NCI-H187 treated with DMSO at 0.1 percent for 48 hours (cell line): ENCODE measurements at places on chromosomes 6 and 20.

DNA sequence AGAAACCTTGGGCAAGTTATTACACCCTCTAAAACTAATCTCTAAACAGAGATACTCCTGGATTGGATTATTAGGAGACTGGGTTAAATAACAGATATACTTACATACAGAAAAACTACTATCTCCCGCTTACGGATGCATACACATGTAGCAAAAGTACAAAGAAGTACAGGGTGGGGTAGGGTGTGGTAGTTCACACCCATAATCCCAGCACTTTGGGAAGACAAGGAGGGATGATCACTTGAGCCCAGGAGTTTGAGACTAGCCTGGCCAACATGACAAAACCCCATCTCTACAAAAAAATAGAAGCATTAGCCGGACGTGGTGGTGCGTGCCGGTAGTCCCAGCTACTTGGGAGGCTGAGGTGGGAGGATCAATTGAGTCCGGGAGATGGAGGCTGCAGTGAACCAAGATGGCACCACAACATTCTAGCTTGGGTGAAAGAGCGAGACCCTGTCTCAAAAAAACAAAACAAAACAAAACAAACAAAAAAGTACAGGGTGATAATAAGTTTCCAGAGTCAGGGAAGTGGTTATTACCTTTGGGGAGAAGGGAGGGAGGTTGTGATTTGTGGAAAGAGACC lies 8.1 kb downstream of the PIM1 start:
- no peak for DNase-seq

DNA sequence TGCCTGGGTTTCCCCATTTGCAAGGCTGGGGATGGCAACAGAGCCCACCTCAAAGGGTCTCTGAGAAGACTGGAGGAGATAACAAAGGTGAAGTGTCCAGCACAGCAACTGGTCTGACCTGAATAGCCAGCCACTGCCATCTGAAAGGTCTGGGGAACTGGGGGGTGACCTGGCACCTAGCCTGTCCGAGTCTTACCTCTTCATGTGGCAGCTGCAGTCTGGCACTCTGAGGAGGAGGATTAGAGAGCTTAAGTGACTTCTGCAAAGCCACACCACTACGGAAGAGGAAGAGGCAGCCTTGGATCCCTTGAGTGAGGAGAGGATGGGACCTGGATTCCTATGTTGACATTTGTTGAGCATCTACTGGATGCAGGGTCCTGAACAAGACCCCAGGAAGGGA lies 22.2 kb downstream of the C20orf203 start:
- DNase-seq = no peak

- no peak for DNase-seq
Measured at GRCh38 chr6:23280437-23280836, 711.1 kb downstream of the HDGFL1 start.

DNA sequence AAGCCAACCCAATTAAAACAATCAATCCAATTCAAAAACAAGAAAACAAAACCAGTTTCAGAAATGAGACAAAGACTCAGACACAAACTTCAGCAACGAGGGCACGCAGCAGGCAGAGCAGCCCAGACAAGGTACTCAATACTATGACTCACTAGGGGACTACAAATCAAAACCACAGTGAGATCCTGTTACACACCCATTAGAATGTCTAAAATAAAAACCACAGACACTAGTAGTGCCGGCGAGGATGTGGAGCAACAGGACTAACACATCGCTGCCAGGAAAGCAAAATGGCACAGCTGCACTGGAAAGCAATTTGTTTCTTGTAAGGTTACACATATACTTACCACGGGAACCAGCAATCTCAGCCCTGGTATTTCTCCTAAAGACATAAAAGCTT lies 28.4 kb upstream of the MAS1L start:
- no peak for DNase-seq

DNA sequence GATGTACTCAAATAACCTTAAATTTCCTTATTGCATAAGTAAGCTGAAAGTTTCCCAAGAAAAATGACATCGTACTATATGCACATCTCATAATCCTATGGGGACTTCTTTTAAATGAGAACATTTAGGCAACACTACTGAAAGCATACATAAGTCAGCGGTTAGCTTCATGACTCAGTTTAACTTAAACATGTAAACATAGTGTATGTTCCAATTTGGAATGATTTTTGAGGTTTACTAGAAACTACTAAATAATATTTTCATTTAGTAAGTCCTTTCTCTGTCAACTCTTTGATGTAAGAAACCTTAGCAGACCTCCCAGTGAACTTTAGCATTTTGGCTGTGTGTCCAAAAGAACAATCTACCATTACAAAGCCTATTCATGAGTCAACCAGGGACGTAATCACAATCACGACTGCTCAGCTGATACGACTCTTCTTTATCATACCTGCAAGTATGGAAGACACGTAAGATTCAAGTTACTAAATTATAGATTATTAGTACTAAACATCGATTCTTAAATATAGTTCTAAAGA lies 19.3 kb downstream of the HIVEP2 start:
- no peak for DNase-seq

GRCh38 chr6:144580771-144581170 lies 295.6 kb downstream of the UTRN start:
- no peak for DNase-seq

- DNase-seq = no peak
Measured at GRCh38 chr6:3715285-3715684, 36.2 kb downstream of the PXDC1 start.

DNA sequence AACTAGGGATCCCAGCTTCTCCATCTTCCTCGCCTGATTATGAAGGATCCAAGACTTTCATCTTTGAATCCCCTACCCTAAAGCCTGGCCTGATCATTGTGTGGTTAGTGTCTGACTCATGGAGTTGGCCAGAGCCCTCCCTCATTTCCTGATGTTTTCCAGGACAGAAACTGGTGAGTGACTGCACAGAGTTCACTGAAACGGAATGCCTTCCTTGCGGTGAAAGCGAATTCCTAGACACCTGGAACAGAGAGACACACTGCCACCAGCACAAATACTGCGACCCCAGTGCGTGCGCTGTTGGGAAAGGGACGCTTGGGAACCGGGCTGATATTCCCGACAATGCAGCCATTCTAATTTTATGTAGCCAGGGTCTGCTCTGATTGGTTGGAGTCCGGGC lies 4.0 kb downstream of the CD40 start:
- DNase-seq = no peak

GRCh38 chr20:61810066-61810737 lies 255.5 kb downstream of the TAF4 start:
- no peak for DNase-seq

GRCh38 chr6:113147544-113147943 lies 709.6 kb upstream of the MARCKS start:
- DNase-seq = no peak

GRCh38 chr6:21587961-21588480 lies 5.5 kb upstream of the SOX4 start:
- DNase-seq = no peak

DNA sequence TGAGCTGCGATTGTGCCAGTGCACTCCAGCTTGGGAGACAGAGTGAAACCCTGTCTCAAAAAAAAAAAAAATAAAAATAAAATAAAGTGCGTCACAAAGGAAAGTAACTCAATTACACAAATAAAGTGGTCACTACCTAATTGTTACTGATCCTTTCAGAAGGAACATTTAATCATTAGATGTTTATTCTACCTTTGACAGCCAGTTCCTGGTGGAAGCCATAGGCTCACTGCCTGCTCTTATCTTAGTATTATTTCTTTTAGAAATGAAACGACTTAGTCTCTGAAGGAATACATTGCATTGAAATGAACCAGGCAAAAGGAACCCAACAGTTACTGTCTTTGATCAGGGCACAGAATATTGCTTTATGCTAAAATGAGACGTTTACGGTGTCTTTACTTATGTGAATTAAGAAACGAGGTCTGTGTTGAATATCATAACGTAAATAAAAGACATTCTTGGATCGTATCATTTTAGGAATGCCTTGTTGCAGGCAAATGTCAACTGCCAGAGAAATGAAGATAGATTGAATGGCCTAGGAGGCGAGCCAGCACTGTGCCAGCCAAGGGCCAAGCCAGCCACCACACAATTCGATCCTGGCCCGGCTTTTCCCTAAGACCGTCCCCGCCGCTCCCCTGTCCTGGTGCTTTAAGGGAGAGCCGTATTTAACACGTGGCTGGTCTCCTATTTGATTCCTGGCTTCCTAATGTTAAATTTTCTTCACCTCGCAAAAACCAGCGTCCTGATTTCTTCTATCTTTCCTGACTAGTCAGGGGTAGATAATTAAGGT lies 136.7 kb upstream of the GMDS start:
- no peak for DNase-seq

- DNase-seq = no peak
Measured at GRCh38 chr6:36774331-36774730, 64.9 kb downstream of the CPNE5 start.

- no peak for DNase-seq
Measured at GRCh38 chr20:37223053-37223452, 38.6 kb downstream of the GHRH start.

GRCh38 chr6:16318538-16318937 lies 80.2 kb downstream of the GMPR start:
- no peak for DNase-seq

- DNase-seq = no peak
Measured at GRCh38 chr6:155384321-155384952, 70.2 kb upstream of the TFB1M start.

GRCh38 chr20:13936781-13937576 lies 53.4 kb downstream of the SEL1L2 start:
- no peak for DNase-seq

DNA sequence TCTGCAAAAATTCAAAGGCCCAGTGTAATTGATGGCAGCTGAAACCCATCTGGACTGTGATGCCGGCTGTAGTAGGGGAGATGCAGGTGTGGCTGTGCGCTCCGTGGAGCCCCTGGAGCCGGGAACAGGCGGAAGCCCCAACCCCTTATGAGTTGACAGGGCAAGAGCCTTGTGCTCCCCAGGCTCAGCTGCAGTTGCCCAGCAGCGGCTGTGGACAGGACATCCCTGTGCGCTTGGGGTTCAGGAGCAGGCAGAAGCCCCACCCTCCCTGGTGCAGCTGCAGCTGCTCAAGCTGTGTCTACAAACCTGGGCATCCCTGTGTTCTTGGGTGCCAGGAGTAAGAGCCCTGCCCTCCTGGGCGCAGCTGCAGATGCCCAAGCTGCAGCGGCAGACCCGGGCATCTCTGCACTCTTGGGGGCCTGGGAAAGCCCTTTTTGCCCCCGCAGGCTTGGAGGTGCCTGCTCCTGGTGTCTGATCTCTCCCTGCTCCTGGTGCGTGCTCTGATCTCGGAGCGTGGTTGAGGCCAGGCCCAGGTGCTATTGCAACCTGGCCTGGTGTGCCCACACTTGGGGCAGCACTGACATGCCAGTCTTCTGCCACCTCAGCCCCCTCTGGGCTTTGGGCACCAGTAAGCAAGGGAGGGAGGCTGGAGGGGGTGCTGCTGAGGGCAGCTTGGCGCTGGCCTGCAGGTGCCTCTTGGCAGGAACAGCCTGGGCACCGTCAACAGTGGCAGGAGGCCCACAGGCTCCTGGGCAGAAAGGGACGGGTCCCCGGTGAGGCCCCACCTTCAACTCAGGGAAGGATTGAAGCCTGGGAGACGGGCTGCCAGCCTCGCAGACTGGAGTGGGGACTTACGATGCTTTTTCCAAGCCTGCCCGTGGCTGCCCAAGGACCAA lies 30.3 kb downstream of the OR2J2 start:
- no peak for DNase-seq

GRCh38 chr20:50346374-50347283 lies 156.0 kb downstream of the CEBPB start:
- DNase-seq = no peak

DNA sequence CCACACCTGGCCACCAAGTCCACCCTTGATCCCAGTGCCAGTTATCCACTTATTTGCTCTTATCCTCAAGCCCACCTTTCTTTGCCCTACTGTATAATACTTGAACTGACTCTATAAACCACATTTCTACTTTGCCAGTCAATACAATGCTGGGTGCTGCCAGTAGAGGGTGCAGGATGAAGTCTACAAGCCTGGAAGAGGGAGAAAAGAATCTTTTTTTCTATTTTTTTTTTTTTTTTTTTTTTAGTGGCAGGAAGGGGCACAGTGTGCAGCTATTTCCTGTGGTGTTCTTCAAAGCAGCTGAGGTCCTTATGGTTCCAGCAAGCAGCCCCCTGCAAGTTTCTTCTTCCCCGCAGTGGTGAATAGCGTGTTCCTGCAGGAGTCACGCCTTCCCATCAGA lies 22.2 kb upstream of the GABRR1 start:
- DNase-seq = no peak

DNA sequence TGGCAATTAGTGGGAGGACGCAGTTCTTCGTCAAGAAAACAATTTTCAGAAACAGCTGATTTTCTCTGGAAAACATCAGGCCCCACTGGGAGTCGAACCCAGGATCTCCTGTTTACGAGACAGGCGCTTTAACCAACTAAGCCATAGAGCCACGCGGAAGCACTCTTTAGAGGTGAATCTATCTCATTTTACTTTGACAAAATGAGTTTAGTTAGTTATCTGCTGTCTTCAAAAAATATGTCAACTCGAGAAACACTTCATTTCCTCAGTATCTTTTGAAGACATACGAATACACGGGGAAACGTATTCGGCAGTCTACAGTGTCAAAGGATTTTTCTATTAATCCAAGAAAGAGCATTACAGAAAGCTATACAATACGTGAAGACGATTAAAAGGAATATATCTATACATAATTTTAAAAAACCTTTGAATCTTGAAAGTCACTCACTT lies 26.7 kb downstream of the GPX6 start:
- DNase-seq = no peak

- DNase-seq = no peak
Measured at GRCh38 chr6:4372866-4373265, 237.5 kb upstream of the ECI2 start.

DNA sequence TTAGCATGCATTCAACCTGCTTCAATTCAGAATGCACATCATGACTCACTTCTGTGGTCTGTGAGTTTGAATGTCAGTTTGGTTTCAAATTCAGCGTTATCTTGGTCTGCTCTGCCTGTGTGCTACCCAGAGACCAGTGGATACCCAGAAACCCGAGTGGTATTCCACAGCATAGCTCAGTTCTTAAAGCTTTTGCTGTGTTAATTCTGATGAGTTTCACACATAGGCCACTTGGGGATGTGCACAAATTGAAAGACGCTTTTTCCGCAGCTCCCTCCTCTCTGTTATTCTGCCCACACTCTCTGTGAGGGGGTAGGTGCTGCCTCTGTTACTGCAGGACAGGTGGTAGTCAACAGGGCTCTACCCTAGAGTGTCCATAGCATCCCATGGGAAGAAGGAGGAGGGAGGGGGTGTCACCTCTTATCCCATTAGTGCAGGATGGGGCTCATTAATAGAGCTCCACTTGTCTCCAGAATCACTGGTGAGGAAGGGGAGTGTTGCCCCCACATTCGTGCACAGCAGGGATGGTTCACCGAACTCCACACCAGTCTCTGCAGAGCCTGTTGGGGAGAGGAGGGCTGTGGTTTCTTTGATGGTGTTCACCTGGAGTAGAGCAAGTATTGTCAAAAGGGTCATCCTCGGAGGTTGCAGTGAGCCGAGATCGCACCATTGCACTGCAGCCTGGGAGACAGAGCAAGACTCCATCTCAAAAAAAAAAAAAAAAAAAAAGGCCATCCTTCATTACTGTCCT lies 29.2 kb upstream of the SDCBP2 start:
- DNase-seq = no peak

DNA sequence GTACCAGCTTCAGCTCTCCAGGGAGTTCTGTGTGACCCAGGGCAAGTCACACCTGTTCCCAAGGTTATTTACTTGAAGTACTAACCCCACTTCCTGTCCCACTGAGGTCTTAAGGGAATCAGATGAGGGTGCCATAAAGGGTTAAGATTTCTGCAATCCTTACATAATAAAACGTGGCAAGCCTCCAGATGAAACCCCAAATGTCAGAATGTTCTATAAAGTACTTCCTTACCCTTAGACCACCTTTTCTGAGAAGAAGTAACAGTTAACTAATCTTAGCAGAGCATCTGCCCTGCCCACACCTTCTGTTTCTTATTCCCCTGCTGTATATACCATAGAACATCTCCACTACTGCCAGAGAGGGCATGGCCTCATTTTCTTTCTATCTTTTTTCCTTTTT lies 6.0 kb upstream of the AVP start:
- DNase-seq = no peak
